ENCODE measurements at places on chromosomes 2 and 18. TPM values are rescaled to one million over a fixed set of nuclear protein-coding genes. Genes with fewer than 3 reads are reported as not detected.

The CDH19 gene
- not detected for polyA plus RNA-seq

The SIX3 gene
- polyA plus RNA-seq: not detected

The IL1RN gene
- not detected for polyA plus RNA-seq

The CRYGD gene
- not detected for polyA plus RNA-seq

The GALNT5 gene
- not detected for polyA plus RNA-seq

The RNF144A gene
- 8.3 TPM for polyA plus RNA-seq

The FLACC1 gene
- polyA plus RNA-seq: 0.97 TPM

The CROCC2 gene
- polyA plus RNA-seq: not detected

GRCh38 chr2:46849721-46850556 is 65.7 kb downstream of the MCFD2 start:
- no peaks in the 10 kb centered on the region for H3K36me3 ChIP-seq
- peak overlapping the region; percentile 3 for H3K27ac ChIP-seq
- H3K27me3 ChIP-seq: no peaks in the 10 kb centered on the region
- no peak overlapping the region for H3K4me3 ChIP-seq
- no peaks in the 10 kb centered on the region for H3K4me1 ChIP-seq

DNA sequence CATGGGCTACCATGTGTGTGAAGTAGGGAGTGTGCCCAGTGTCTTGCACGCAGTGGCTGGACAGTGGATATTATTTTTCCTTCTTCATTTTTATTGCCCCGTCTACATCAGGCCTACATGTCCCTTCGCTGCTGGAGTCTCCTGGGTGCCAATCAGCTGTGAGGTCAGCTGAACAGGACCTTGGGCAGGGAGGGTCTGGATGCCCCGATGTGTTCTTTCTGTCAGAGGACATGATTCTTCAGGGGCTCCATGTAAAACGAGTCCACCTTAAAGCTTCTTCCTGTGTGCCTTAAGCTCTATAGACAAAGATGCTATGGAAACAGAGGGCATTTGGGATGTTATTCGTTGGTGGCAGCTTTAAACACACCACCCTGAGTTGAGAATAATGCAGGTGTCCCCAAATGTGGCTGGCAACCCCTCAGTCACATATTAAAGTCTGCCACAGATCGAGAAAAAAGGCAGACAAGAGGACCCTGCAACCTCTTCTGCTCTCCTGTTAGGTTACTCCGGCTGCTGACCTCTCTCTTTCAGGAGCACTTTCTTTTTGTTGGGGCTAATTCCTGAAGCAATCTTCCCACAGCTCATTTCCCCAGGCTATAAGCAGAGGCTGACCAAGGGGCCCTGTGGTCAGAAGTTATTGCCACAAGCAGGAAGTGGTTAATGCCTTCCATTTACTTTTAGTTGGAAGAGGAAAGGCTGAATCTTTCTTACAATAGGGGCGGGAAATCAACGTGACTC is 20.0 kb downstream of the GREB1 start:
- no peak overlapping the region for H3K27ac ChIP-seq
- peaks cover 4% of the 10 kb centered on the region for H3K27me3 ChIP-seq
- no peaks in the 10 kb centered on the region for H3K4me1 ChIP-seq
- no peaks in the 10 kb centered on the region for H3K36me3 ChIP-seq

- H3K4me1 ChIP-seq: no peaks in the 10 kb centered on the region
- no peaks in the 10 kb centered on the region for H3K27me3 ChIP-seq
- no peaks in the 10 kb centered on the region for H3K36me3 ChIP-seq
- H3K27ac ChIP-seq: no peak overlapping the region
- no peak overlapping the region for H3K4me3 ChIP-seq
- DNase-seq: no peak
Observed at GRCh38 chr2:167134381-167135072, 246.2 kb downstream of the XIRP2 start.

DNA sequence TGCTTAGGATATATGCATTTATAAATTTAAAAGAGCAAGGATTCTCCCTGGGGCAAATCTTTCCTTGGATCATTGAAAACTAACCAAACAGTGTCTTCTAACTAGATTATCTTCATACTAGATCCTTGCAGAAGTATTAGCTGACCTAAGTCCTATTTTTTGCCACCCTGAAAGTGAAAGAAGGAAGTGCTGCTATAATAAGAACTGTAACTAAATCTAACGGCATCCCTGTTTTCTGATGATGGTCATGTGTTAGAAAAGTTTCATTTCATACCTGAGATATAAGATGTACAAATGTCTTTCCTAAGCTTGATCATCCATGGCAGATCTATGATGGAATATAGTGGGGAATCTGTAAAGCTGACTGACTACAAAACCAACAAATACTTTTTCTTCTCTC is 102.7 kb downstream of the MAP2 start:
- no peaks in the 10 kb centered on the region for H3K36me3 ChIP-seq
- no peak overlapping the region for H3K27ac ChIP-seq
- H3K4me1 ChIP-seq: no peaks in the 10 kb centered on the region
- no peak overlapping the region for H3K4me3 ChIP-seq
- DNase-seq: no peak

- H3K27me3 ChIP-seq: no peaks in the 10 kb centered on the region
- no peaks in the 10 kb centered on the region for H3K36me3 ChIP-seq
- no peaks in the 10 kb centered on the region for H3K4me1 ChIP-seq
- no peak overlapping the region for H3K27ac ChIP-seq
- no peak for DNase-seq
Observed at GRCh38 chr18:75548353-75548905, 120.9 kb upstream of the SMIM21 start.

DNA sequence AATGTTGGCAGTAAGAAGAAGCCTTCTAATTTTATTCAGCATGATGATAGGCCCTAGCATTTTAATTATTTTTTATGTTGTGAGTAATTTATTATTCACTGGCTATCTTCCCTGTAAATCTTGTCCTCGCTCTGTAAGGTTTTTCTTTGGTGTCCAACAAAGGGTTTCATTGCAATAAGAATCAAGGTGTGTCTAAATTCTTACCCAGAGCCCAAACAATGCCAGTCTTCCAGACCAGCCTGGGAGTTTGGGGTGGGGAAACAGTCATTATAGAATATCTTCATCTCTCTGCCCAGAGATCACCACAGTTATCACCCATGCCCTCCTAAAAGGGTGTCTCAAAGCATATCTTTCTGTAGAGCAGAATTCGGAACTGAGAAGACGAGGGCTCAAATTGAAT is at the start of gene DSG4:
DSG4 (plus strand) TSS at position 301 of the 400 bp plus-strand sequence. CDS start 135 bp downstream, outside the sequence.
- H3K27ac ChIP-seq: no peak within 1 kb of the TSS
- H3K27me3 ChIP-seq: no peaks in the 10 kb centered on the region
- no peaks in the 10 kb centered on the region for H3K36me3 ChIP-seq
- no peaks in the 10 kb centered on the region for H3K4me1 ChIP-seq
- H3K4me3 ChIP-seq: no peak within 1 kb of the TSS
- DNase-seq: no peak

DNA sequence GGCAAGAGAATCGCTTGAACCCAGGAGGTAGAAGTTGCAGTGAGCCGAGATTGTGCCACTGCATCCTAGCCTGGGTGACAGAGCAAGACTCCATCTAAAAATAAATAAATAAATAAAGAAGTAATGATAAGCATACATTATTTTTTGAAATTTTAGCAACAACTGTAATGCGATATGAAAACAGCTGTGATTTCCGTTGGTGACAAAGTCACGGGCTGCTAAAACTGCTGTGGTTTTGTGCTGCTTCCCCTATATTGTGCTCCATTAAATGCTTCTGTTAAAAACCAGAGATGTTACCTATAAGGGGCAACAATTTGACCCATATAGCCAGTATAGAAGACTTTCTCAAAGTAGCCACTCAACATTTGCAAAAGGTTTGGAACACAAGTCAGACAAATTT is 8.3 kb downstream of the TRIM54 start:
- no peak overlapping the region for H3K27ac ChIP-seq
- no peaks in the 10 kb centered on the region for H3K27me3 ChIP-seq
- DNase-seq: no peak
- no peaks in the 10 kb centered on the region for H3K36me3 ChIP-seq

- H3K36me3 ChIP-seq: no peaks in the 10 kb centered on the region
- no peak overlapping the region for H3K4me3 ChIP-seq
Observed at GRCh38 chr2:38090928-38091327, 15.0 kb upstream of the CYP1B1 start.

GRCh38 chr18:8657873-8658470 is 47.4 kb upstream of the MTCL1 start:
- H3K4me3 ChIP-seq: no peak overlapping the region
- no peaks in the 10 kb centered on the region for H3K27me3 ChIP-seq
- no peak overlapping the region for H3K27ac ChIP-seq
- no peaks in the 10 kb centered on the region for H3K4me1 ChIP-seq
- no peaks in the 10 kb centered on the region for H3K36me3 ChIP-seq

DNA sequence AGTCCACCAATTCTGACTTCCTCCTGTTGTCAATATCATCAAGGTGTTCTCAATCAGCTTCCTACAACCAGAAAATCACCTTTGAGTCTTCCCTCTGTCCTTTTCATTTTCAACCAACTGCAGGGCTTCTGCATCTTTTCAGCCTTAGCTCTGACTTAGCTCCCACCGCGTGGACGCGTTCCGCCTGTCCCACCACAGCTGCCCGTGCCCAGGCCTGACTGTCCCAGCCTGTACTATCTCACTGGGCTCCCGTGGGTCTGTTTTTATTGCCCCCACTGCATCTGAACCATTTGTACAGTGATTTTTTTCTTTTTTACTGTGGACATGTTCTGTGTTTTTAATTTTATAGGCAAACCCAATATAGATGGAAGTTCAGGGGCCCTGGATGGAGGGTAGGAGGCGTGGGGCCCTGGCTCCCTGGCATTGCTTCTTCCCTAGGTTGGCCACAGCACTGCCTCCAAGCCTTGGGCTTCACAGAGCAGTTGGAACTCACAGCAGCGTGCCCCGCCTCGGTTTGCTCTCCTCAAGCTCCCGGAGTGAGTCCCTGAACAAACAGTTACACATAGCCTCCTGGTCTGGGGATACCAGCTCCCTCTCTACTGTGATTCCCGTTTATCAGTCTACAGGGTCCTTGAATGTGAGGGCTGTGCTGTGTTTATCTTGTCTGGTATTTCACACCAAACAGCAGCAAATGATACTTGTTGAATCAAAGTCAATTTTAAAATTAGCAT is 280.6 kb upstream of the PXDN start:
- no peak overlapping the region for H3K4me3 ChIP-seq
- H3K36me3 ChIP-seq: no peaks in the 10 kb centered on the region
- H3K4me1 ChIP-seq: no peaks in the 10 kb centered on the region
- H3K27me3 ChIP-seq: no peaks in the 10 kb centered on the region
- no peak overlapping the region for H3K27ac ChIP-seq
- no peak for DNase-seq

- H3K36me3 ChIP-seq: no peaks in the 10 kb centered on the region
- no peak overlapping the region for H3K4me3 ChIP-seq
- H3K27me3 ChIP-seq: no peaks in the 10 kb centered on the region
- no peak for DNase-seq
Observed at GRCh38 chr2:80185091-80185490, 119.5 kb downstream of the LRRTM1 start.

- H3K27me3 ChIP-seq: no peaks in the 10 kb centered on the region
- DNase-seq: no peak
- no peak overlapping the region for H3K4me3 ChIP-seq
- no peak overlapping the region for H3K27ac ChIP-seq
- H3K36me3 ChIP-seq: no peaks in the 10 kb centered on the region
Observed at GRCh38 chr18:48961547-48961946, 10.8 kb upstream of the SMAD7 start.

GRCh38 chr2:66436581-66437001 is 1.7 kb downstream of the MEIS1 start:
- no peak for DNase-seq
- peak overlapping the region; percentile 16 for H3K27ac ChIP-seq
- no peaks in the 10 kb centered on the region for H3K36me3 ChIP-seq
- peaks cover 4% of the 10 kb centered on the region for H3K27me3 ChIP-seq

DNA sequence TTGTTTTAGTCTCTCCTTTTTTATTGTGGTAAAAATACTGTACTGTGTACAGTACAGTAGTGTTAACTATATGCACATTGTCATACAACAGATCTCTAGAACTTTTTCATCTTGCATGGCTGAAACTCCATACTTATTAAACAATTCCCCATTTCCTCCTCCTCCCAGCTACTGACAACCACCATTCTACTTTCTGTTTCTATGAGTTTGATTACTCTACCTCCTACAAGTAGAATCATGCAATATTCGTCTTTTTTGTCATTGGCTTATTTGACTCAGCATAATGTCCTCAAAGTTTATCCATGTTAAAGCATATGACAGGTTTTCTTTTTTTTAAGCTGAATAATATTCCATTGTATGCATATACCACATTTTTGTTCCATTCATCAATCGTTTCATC is 338.2 kb downstream of the AGPS start:
- H3K4me1 ChIP-seq: no peaks in the 10 kb centered on the region
- H3K27ac ChIP-seq: no peak overlapping the region
- H3K4me3 ChIP-seq: no peak overlapping the region
- no peaks in the 10 kb centered on the region for H3K36me3 ChIP-seq
- no peaks in the 10 kb centered on the region for H3K27me3 ChIP-seq
- DNase-seq: no peak

DNA sequence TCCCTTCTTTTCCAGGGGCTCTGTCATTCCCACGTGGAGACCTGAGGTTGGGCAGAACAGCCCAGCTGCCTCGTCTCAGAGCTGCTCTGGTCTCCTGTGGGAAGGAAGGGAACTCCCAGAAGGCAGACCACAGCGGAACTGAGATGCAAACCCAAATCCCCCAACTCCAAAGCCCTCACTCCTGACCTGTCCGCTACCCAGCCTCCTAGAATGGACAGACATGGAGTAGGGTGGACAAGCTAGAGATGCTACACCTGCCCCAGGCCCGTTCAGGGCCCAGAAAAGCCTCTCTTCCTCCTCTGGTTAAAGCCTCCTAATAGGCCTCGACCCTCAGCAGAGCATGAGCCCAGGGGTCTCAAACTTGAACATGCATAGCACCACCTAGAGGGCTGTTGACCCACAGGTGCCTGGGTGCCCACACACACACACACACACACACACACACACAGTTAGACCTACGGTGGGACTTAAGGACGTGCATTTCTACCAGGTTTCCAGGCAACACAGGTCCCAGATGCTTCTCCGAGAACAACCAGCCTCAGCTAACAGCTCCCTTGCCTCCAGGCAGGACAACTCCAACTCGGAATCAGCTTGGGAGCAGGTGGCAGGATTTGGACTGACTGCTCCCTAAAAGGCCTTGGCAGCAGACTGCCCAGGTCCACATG is 93.5 kb downstream of the TNS1 start:
- H3K4me3 ChIP-seq: no peak overlapping the region
- no peaks in the 10 kb centered on the region for H3K36me3 ChIP-seq
- no peak overlapping the region for H3K27ac ChIP-seq
- H3K27me3 ChIP-seq: no peaks in the 10 kb centered on the region
- no peak for DNase-seq

DNA sequence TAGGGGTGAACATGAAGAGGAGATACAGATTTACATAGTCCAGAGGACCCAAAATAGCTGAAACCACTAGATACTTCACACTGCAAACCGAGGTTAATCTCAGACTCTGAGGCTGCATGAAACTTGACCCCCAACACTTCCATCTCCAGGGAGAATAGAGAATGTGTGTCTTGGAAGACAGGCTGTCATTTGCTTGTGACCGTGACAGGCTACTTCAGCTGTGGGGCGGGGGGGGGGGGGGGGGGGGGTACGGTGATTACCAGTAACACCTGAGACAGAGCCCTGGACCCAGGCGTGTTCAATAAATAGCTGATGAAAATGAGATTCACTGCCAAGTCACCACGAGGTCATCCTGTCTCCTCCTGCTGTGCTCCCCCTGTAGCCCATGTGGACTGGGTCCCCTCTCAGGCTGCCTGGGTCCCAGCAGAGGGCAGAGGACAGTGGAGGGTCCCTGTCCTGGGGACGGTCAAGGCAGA is 5.7 kb upstream of the KLHL29 start:
- H3K4me3 ChIP-seq: no peak overlapping the region
- H3K36me3 ChIP-seq: no peaks in the 10 kb centered on the region
- no peaks in the 10 kb centered on the region for H3K27me3 ChIP-seq
- peaks cover 12% of the 10 kb centered on the region for H3K4me1 ChIP-seq

- H3K4me3 ChIP-seq: no peak overlapping the region
- H3K27ac ChIP-seq: no peak overlapping the region
- H3K27me3 ChIP-seq: no peaks in the 10 kb centered on the region
- DNase-seq: no peak
- H3K4me1 ChIP-seq: no peaks in the 10 kb centered on the region
- H3K36me3 ChIP-seq: no peaks in the 10 kb centered on the region
Observed at GRCh38 chr2:239472235-239472775, 71.5 kb upstream of the HDAC4 start.
